ENCODE measurements at places on chromosomes 13 and 19. TPM values are rescaled to one million over a fixed set of nuclear protein-coding genes. Genes with fewer than 3 reads are reported as not detected.

- H3K4me1 ChIP-seq = peaks cover 16% of the 10 kb centered on the region
- H3K27ac ChIP-seq = peak overlapping the region; percentile 24
- H3K36me3 ChIP-seq = peaks cover 2% of the 10 kb centered on the region
- no peaks in the 10 kb centered on the region for H3K27me3 ChIP-seq
Measured at GRCh38 chr19:4380254-4380727, 20.1 kb downstream of the SH3GL1 start.

DNA sequence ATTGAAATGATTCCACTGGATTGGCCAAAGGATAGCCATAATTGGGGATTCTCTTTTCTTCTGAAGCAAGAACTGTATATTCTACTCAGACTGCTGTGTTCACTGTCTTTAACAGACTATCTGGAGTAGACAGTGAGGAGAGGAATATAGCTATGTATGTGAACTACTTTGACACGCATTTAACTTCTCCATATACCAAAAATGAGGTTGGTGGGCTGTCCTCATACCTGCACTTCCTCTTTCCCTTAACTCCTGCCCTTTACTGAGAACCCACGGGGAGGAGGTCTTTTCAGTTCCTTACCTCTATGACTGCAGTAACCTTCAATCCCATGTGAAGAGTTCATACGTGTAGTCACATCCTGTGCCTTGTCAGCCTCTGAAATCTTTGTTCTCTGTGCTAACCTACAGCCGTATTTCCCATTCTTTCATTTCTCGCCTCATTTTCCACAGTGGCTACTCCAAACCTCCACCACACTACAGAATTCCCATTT is 305.8 kb downstream of the MTUS2 start:
- peaks cover 3% of the 10 kb centered on the region for H3K36me3 ChIP-seq
- no peaks in the 10 kb centered on the region for H3K27me3 ChIP-seq
- peaks cover 18% of the 10 kb centered on the region for H3K4me1 ChIP-seq
- DNase-seq = no peak

- no peak for DNase-seq
- H3K27me3 ChIP-seq = peaks cover 2% of the 10 kb centered on the region
- H3K27ac ChIP-seq = peak overlapping the region; percentile 59
- no peak overlapping the region for H3K4me3 ChIP-seq
- peaks cover 8% of the 10 kb centered on the region for H3K4me1 ChIP-seq
Measured at GRCh38 chr13:39462428-39462827, 140.6 kb downstream of the LHFPL6 start.

DNA sequence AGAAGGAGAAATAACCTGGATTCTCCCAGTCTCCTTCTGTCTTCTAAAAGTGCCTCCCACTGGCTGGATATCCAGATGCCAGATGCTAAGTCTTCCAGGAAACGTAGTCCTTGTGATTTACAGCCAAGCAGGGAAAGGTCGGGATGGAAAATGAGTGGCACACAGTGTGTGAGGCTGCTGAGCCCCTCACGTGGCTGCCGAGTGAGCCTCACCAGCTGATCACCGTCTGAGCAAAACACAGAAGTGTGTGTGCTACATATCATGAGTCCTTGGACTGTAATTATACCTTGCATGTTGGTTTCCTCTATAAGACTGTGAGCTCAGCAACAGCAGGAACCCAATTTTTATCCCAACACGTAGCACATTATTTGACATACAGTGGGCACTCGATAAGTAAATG is 15.1 kb downstream of the LHFPL6 start:
- H3K4me1 ChIP-seq = no peaks in the 10 kb centered on the region
- no peak overlapping the region for H3K27ac ChIP-seq
- H3K27me3 ChIP-seq = peaks cover 15% of the 10 kb centered on the region
- no peaks in the 10 kb centered on the region for H3K36me3 ChIP-seq
- no peak for DNase-seq

DNA sequence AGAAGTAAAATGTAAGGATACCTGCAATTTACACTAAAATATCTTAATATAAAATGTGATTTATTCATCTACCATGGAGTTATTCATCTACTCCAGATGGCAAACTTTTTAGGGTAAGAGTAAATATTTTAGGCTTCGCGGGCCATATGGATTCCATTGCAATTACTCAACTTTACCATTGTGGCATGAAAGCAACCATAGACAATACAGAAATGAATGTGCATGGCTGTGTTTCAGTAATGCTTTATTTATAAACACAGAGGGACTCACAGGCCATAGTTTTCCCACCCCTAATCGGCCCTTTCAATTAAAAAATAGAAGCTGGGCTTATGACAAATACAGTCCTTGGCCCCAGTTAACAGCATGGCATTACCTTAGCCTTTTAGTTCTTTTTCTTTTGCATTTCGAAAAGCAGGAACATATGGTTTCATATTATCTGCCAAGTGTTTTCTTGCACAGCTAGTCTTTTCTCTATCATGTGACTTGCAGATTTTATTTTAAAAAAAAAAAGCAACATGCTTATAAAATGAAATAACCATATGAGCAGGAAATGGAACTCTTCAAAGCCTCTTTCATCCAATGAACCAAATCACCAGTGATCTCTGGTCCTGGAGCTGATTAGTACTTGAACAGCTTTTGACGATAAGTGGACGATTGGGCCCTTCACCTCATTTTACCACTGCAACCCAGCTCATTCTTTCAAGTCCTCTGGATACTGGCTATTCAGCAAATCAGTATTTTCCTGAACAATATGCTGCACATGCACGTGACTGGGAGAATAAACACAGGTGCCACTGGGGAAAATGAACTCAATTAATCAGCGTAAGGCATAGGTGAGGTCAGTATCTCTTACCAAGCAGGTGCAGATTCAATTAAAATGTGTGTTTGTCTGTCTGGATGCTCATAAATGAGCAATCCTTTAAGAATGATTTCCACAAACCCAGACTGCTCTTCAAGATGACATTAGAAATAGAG is 63.9 kb downstream of the LHFPL6 start:
- H3K27ac ChIP-seq = no peak overlapping the region
- H3K4me1 ChIP-seq = peaks cover 1% of the 10 kb centered on the region
- H3K27me3 ChIP-seq = peaks cover 3% of the 10 kb centered on the region
- H3K36me3 ChIP-seq = no peaks in the 10 kb centered on the region
- H3K4me3 ChIP-seq = no peak overlapping the region

Gene FXYD3
- 14.2 TPM for total RNA-seq

Gene PGLYRP1
- not detected for total RNA-seq

Gene ADGRE3
- total RNA-seq = not detected

Gene TUBB4A
- total RNA-seq = 41.7 TPM
